A549 (cell line): ENCODE measurements at places on chromosomes 3 and 15.
A peak's percentile ranks its signal among the peaks of the same experiment; 100 is the strongest.

DNA sequence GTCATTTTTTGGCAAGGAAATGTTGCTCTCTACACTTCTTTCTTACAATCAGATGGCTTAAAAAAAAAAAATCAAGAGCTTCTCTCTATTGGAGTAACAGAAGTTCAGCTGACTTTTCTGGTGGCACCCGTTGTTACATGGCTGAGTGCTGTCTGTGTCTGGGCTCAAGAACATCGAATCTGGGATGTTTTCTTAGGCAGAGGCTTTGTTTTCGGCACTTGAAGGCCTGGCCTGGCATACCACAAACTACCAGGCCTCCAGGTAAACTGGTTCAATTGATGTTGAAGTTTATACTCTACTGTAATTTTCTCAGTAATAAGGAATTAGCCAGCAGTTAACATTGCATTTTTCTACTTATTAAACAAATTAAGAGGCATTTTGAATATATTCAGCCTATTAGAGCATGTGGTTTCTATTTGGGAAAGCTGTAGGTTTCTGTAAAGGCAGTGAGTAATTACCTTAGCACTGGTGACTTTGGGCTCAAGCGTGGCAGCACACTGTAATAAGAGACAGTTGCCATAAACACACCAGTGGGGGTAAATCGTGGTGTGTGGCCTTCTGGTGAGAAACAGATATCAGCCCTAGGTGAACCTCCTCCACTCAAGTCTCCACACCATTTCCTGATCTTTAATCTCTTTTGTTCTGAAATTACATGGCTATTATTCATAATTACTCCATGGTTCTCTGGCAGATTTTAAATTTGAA lies 544.7 kb downstream of the MECOM start:
- no peak for DNase-seq

- peak; percentile 66 for DNase-seq
Measured at GRCh38 chr15:90402223-90402622, 14.2 kb downstream of the IQGAP1 start.

DNA sequence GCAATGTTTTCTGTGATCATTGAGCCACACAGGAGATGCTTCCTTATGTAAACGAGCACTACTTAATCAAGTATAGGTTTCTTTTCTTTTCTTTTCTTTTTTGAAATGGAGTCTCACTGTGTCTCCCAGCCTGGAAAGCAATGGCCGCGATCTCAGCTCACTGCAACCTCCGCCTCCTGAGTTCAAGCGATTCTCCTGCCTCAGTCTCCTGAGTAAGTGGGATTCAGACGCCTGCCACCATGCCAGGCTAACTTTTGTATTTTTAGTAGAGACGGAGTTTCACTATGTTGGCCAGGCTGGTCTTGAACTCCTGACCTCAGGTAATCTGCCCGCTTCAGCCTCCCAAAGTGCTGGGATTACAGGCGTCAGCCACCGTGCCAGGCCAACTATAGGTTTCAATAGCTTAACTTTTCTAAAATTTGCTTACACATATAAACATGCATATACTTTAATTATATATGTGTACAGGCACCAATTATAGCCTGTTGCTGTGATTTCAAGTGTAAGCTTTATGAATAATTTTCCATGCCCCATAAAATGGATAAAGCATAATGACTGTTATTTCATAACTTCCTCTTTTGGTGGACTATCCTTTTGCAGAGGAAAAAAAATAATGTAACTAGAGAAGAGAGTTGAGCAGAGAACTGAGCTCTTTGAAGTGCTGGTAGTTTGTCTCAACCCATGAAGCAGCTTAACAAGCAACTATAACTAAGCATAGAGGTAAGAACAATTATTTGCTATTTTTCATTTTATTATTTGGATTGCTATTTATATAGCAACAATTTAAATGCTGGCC lies 24.8 kb upstream of the MBNL1 start:
- no peak for DNase-seq

- no peak for DNase-seq
Measured at GRCh38 chr3:41434781-41435180, 235.5 kb downstream of the CTNNB1 start.

DNA sequence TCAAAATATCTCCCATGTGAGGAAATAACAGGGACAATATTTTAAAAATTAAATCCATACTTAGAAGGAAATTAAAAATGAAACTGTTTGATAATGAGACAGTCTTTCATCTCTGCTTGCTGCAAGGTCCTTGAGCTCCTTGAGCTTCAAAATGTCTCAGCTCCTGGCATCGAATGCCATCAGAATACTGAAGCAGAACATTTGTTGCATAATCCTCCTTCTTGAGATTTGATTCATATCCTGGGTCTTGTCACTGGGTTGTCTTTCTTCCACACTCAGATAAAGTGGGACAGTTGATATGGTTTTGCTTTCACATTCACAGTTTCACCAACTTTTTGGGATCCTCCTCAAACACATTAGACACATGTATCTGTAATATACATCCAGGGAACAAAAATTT lies 27.8 kb downstream of the COL8A1 start:
- DNase-seq = no peak

DNA sequence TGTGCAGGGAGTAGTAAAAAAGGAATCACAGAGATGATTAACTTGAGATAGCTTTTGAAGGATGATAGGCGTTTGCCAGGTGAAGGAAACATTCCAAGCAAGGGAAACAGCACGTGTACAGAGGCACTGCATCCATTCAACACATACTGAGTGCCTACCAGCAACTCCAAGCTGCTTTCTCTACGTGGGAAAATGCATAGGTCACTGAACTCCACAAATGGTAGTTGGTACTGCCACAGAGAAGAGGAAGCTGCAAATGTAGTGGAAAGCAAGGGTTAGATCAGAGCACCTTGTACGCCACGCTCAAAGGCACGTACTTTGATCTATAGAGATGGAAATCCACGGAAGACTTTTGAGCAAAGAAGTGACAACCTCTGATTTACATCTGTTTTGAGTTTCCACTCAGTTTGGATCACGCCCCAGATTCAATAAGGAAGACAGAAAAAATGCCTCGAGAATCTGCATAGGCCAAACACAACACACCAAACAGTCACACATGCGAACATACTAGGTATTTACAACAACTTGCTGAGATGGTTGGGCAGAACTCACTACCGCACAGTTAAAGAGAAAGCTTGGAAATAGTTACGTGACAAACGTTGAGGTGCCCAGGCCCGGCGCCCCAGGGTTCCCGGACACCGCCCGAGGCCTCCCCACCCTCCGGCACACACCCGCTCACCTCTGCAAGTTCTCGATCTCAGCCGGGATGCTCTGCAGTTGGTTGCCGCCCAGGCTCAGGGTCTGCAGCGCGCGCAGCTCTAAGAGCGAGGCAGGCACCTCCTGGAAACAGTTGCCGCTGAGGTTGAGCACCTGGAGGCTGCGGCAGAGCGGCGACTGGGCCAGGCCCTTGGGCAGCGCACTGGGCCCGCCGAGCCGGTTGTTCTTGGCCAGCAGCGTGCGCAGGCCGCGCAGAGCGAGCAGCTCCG lies 826 bp downstream of the LRRC58 start:
- no peak for DNase-seq
